ENCODE measurements at places on chromosomes 1 and 21.
A peak's percentile ranks its signal among the peaks of the same experiment; 100 is the strongest.

GRCh38 chr1:180311011-180311730 lies 81.1 kb downstream of the LHX4 start:
- no peak for DNase-seq

DNA sequence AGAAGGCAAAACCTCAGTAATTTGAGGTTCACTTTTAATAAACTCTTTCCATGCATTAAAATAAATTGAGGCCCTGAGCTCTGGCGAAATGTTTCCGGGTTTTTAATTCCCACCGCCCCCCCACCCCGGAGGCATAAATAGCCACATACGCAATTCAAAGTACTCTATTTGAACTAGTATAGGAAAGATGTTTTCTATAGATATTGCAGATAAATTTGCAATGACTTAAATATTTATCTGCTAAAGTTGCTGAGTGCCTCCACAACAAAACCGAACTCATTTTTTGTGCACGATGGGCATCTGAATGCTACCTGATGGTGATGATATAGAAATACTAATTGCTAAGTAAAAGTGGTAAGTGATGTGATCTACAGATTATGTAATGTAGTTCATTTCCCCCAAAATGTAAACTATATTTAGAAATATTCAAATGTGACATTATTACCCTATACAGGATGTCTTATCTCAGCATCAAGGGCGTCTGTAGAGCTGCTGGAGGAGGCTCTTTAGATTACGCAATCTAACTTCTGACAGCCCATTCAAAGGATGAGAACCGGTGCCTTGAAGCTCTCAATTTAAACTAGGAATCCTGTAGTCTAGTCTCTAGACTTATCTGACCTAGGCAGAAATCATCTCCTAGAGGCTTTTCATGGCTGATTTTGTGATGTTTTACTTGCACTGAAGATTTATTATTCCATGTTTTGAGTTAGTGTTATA lies 8.5 kb downstream of the IRF2BP2 start:
- DNase-seq, result peak; percentile 26

GRCh38 chr1:29698033-29698432 lies 461.7 kb downstream of the PTPRU start:
- DNase-seq, result no peak

GRCh38 chr1:214289574-214290272 lies 8.8 kb downstream of the SMYD2 start:
- no peak for DNase-seq

DNA sequence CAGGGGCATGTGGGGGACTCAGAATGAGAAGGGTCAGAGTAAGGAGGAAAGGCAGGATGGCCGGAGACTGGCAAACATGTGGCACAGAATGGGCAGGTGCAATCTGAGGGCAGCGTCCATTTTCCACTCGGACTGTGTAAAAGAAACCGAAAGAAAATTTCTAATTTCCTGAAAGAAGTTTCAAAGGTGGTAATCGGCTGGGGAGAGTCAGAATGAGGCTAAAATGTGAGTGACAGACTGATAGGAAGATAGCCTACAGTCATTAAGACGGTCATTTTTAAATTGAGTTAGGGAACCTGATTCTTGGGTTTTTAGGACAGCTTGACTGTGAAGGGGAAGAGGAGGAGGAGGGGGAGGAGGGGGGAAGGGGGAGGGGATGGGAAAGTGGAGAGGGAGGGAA lies 23.6 kb downstream of the COA6 start:
- DNase-seq, result no peak

GRCh38 chr1:210684466-210685294 lies 356.0 kb downstream of the HHAT start:
- DNase-seq, result no peak

- peak; percentile 22 for DNase-seq
These were observed 14.9 kb downstream of the SLC1A7 start for GRCh38 chr1:53127546-53127945.

DNA sequence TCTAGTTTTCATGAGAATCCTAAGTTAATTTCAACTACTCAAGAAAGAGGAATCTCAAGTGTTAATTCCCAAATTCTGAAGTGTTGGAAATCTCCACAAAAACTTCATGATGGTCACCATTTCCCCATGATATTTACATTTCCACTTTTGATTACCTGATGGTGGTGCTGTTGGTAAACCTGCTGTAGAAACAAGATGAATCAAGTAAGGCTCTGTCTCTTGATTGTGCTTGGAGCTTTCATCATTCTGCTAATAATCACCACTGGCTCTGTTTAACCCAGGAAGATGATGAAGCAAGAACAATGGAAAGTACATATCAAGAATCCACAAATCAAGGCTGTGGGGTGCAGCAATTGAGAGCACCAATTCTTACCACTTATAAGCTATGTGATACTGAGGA lies 77.8 kb downstream of the C4BPA start:
- no peak for DNase-seq

DNA sequence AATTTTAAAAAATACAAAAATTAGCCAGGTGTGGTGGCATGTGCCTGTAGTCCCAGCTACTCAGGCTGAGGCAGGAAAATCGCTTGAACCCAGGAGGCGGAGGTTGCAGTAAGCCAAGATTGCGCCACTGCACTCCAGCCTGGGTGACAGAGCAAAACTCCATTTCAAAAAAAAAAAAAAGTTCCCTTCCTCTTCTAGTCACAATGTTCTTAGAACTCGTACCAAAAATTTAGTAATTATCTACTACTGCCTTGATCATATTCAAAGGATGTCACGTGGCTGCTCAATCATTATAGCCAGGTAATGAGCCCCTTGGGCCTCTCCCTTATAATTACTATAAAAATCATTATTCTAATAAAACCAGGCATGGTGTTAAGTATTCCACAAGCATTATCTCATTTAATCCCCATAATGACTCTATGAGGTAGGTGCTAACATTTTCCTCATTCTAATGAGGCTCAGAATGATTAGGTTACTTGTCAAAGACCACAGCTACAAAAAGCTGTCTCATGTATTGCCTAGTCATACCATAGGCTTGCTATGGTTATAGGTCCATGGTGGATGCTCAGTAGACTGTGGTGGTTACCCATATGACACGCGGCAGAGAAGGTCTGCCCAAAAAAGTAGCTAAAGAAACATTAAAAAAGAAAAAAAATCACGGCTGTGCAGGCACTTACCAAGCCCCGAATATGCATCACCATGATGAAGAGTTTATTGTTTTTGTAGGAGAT lies 15.5 kb upstream of the PPP1R15B start:
- DNase-seq, result no peak

- no peak for DNase-seq
These were observed 61.8 kb downstream of the EXTL2 start for GRCh38 chr1:100832694-100833428.

DNA sequence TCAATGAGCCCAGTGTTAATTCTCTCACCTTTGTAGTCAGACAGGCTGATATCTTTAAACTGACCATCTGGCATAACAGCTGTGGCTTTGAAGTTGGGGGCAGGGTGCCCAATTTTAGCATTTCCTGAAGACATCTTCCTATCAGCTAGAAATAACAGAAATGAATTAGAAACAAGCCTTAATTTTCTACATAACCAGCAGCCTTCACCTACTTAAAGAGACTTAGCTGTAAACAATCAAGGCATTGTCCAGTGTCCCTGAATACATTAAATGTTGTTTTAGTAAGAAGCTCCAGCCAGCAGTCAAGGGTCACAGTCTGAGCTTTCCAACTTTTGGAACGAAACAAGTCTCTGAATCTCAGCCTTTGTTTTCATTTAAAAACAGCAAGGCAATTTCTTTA lies 2.8 kb downstream of the PRDX1 start:
- no peak for DNase-seq

DNA sequence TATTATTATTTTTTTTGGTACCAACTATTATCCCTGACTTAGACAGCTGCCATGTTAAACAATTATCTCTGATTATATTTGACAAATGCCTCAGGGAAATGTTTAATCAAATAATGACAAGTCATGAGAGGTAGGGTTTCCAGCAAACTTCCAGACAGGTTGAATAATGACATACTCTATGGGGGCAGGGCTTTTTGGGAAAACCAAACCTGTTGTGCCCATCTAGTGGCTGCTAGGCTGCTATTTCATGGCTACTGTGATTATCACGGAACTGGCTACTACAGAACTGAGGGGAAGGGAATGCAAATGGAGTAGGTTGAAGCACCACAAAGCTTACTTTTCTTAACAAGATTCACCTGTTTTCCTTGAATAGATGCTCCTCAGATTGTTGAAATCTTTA lies 77.6 kb downstream of the DUSP10 start:
- DNase-seq, result no peak

GRCh38 chr1:240293706-240294105 lies 202.0 kb downstream of the FMN2 start:
- DNase-seq, result no peak

DNA sequence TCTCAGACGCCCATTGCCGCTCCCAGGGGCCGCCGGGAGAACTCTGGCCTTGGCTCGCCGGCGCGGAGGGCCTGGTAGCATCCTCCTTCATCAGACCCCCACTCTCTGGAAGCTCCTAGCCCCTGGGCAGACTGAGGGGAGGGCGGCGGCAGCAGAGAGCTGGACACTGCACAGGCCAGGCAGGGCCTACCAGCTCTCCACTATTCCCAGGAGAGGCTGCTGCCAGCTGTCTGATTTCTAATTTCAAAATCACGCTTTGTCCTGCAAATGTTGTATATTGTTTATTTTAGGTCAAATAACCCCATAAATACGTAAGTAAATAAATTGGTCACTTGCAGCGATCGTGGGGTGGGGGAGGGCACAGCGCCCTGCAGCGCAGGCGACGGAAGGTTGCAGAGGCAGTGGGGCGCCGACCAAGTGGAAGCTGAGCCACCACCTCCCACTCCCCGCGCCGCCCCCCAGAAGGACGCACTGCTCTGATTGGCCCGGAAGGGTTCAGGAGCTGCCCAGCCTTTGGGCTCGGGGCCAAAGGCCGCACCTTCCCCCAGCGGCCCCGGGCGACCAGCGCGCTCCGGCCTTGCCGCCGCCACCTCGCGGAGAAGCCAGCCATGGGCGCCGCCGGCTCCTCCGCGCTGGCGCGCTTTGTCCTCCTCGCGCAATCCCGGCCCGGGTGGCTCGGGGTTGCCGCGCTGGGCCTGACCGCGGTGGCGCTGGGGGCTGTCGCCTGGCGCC lies at the start of gene MTARC1:
Gene MTARC1 (plus strand): TSS at position 577 of the 732 bp plus-strand sequence. CDS start 32 bp downstream, at position 609.
- no peak for DNase-seq

DNA sequence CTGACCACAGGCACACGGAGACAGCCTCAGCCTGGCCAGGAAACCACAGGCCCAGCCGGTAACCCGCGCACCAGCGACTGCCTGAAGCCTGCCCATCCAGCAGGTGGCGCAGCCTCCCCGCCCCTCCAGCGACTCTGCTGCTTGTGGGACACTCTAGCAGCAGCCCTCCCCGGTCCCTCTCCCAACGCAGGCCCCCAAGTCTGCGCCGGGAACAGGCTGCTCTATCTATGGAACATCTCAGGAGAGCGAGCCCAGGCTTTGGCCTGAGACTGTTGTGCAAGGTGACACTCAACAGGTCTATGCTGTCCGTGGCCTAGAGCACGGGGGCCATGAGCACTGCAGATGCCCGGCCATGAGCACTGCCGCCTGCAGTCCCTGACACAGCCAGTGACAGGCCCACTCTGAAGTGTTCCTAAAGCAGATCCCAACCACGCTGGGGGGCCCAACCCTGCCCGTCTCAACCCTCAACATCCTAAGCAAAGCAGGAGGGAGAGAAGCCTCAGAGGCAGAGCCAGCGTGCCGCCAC lies 28.4 kb downstream of the WDR4 start:
- peak; percentile 27 for DNase-seq

DNA sequence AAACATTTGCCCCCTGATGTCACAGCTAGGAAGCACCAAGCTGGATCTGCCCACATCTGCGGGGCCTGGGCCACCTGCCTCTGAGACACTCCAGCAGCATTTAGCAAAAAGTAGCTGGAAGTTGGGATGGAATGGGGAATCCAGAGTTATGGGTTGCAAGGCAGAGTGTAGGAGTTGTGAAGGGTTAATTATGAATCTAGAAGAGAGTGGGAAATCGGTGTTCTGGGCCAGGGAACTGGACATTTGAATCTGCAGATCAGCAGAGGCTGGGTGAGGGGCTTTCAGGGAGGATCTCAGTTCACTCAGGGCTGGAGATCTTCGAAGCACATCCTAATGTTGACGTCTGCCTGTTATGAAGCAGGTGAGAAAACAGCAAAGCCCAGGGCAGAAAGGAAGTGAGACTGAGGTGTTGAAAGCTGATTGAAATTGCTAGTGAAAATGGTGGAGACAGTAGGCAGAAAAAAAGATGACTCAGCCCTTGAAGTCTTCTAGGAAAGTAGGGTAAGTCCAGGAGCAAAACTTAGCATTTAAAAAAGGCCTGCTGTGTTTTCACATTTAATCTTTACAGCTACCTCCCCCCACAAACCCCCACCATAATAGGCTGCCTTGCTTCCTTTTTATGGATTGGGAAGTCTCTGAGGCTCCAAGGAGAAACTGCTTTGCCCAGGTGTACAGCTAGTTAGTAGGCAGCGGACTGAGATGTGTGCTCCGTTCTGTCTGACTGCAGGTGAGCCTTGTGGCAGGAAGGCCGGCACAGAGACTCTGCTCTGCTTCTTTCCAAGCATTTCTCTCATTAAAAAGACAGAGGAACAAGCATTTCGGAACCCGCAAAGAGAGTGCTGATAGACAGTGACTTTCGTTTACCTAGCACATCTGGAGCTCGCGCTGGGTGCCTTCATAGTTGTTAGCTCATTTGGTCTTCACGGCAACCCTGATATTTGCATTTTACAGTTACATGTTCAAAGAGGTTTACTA lies 7.2 kb downstream of the VANGL1 start:
- DNase-seq, result no peak

GRCh38 chr1:74436078-74436477 lies 76.3 kb downstream of the LRRC53 start:
- no peak for DNase-seq

DNA sequence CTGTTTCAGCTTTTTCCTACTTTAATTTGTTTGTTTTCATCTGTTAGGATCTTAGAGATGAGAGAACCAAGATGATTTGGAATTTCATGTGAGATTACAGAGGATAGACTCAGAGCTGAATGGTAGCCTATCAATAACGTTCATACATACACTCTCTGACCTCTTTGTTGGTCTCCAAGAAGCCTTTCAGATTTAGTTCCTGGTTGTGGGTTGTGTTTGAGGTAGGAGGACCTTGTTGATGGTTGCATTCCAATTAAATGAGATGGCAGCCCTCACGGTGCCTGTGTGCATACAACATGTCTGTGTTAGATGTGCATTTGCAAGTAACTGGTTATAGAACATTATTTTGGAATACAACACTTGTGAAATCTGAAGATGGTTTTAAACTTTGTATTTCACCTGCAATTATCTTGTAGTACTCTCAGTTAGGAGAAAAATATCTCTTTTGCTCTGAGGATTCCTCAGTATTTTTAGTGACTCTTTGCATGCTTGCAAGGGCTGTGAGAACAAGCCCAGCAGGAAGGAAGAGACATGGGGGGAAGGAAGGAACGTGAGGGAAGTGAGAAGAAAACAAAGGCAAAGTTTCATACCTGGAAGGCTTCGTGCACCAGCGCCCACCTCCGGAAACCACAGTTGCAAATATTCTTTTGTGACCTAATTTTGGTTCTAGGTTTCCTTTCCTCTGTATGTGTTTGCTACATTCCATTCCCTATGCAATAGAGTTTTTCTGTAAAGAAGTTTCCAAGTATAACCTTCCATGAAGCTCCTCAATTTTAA lies 291.8 kb downstream of the DISC1 start:
- peak; percentile 20 for DNase-seq

- no peak for DNase-seq
These were observed 99.5 kb downstream of the CACHD1 start for GRCh38 chr1:64569411-64569810.

GRCh38 chr21:43750339-43751033 lies 25.6 kb downstream of the CSTB start:
- no peak for DNase-seq

- DNase-seq, result no peak
These were observed 14.3 kb upstream of the NMNAT2 start for GRCh38 chr1:183432548-183432875.

- DNase-seq, result peak; percentile 62
These were observed 3.2 kb upstream of the TRAF5 start for GRCh38 chr1:211323156-211324063.

Data from effector memory CD8-positive, alpha-beta T cell (primary cell).